CD4-positive, CD25-positive, alpha-beta regulatory T cell (primary cell): ENCODE measurements at places on chromosomes 5 and 9.

GRCh38 chr5:90967443-90967842 lies 408.8 kb downstream of the ADGRV1 start:
- H3K4me3 ChIP-seq: no peak overlapping the region
- H3K4me1 ChIP-seq: no peaks in the 10 kb centered on the region
- DNase-seq: no peak

GRCh38 chr5:180135128-180135955 lies 63.8 kb upstream of the RNF130 start:
- H3K36me3 ChIP-seq: no peaks in the 10 kb centered on the region
- no peak for DNase-seq
- no peak overlapping the region for H3K27ac ChIP-seq
- H3K4me1 ChIP-seq: no peaks in the 10 kb centered on the region

DNA sequence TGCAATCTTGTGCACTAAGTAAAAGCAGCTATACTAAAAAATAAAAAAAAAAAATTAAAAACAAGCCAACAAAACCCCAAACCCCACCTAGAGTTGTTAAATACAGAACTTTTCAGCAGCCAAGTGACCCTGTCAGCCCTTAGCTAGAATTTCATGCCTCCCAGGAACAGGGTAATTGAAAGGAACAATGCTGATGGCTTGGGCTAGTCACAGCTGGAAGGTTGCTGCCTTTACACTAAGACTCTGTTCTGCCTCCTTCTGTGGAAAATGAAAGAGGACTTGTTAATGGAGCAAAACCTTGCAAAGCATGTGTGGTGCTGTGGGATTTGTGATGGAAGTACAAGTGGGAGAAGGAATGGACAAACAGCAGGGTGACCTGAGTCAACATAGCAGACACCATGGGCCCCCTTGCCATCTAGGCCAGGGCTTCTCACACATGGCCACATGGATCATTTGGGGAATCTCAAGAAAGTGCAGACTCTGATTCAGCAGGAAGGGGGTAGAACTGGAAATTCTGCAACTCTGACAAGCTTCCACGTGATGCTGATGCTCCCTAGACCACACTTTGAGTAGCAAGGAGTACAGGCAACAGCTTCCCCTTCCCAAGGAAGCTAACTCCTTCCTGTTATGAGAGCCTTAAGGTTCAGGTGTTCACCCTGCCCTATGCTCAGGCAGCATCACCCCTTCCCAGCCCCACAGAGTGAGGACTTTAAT lies 14.9 kb upstream of the TMEM252 start:
- H3K27ac ChIP-seq: no peak overlapping the region
- no peak overlapping the region for H3K4me3 ChIP-seq
- no peaks in the 10 kb centered on the region for H3K36me3 ChIP-seq
- peaks cover 14% of the 10 kb centered on the region for H3K27me3 ChIP-seq
- DNase-seq: no peak
- no peaks in the 10 kb centered on the region for H3K4me1 ChIP-seq

GRCh38 chr5:38445374-38446028 lies 110.9 kb downstream of the LIFR start:
- DNase-seq: no peak
- H3K4me1 ChIP-seq: no peaks in the 10 kb centered on the region
- H3K4me3 ChIP-seq: no peak overlapping the region
- H3K27me3 ChIP-seq: peaks cover 20% of the 10 kb centered on the region

GRCh38 chr9:27802418-27802817 lies 229.1 kb upstream of the C9orf72 start:
- H3K4me3 ChIP-seq: no peak overlapping the region
- no peaks in the 10 kb centered on the region for H3K4me1 ChIP-seq
- H3K36me3 ChIP-seq: no peaks in the 10 kb centered on the region
- H3K27ac ChIP-seq: no peak overlapping the region
- no peaks in the 10 kb centered on the region for H3K27me3 ChIP-seq

- peak; percentile 68 for DNase-seq
- H3K4me1 ChIP-seq: peaks cover 18% of the 10 kb centered on the region
- H3K27ac ChIP-seq: no peak overlapping the region
- H3K4me3 ChIP-seq: no peak overlapping the region
- H3K27me3 ChIP-seq: peaks cover 66% of the 10 kb centered on the region
- H3K36me3 ChIP-seq: no peaks in the 10 kb centered on the region
Observed at GRCh38 chr5:88680253-88681132, 202.5 kb downstream of the MEF2C start.

GRCh38 chr5:27473307-27474046 lies 435.1 kb upstream of the CDH9 start:
- no peak for DNase-seq
- H3K36me3 ChIP-seq: no peaks in the 10 kb centered on the region
- H3K27ac ChIP-seq: no peak overlapping the region
- no peak overlapping the region for H3K4me3 ChIP-seq
